A172 (cell line): ENCODE measurements at places on chromosomes 2 and 18.

GRCh38 chr18:54616220-54616848 lies 25.3 kb downstream of the DYNAP start:
- no peak for DNase-seq

DNA sequence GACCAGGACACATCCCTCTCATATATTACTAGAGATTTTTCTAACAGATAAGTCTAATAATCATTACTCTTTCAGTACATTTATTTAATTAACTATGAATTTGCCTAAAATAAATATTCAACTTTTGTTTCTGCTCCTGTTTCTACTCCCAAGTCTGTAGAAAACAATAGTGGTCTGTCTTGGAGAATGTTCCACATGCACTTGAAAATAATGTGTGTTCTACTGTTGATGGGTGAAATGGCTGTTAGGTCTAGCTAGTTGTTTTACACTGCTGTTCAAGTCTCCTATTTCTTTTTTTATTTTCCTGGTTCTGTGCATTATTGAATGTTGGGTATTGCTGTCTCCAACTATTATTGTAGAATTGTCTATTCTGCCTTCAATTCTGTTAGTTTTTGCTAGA lies 47.2 kb downstream of the SPOPL start:
- DNase-seq, result no peak

GRCh38 chr18:43606795-43607194 lies 329.5 kb upstream of the SYT4 start:
- DNase-seq, result no peak

DNA sequence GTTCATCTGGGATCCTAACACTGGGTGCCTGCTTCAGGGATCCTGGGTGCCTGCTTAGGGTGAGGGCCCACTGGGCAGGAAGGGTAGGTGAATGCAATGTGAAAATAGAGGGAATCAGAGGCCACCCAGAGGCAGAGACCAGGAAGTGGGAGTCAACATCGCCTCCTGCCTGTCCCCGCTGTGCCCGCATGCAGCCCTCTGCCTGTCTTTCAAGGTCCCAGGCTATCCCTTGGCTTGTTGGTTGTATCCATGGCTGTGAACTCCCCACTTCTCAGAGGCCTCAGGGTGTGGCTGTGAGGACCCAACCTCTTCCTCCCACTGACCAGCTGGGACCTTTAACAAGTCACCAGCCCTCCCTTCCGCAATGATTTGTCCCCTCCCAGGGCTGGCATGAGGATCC lies 26.5 kb downstream of the PSD4 start:
- no peak for DNase-seq

GRCh38 chr2:144567745-144568144 lies 47.8 kb upstream of the ZEB2 start:
- DNase-seq, result no peak

DNA sequence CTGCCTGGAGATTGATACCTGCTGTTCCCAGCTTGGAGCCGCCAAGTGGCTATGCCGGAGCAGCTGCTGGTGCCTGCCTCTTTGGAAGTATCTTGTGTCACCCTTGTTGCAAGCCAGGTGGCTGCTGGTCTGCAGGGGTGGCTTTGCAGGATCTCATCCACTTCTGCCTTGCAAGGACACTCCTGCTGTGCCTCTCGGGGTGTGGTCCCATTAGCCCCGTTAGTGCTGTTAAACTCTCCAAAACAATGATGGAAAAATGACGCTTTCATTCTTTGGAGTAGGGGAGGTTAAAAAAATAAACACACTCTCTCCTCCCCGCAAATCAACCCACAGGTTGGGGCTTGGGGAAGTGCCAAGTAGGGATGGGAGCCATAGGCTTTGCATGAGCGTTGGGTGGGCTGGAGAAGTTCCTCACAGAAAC lies 352.8 kb downstream of the RNF144A start:
- no peak for DNase-seq

GRCh38 chr2:216445501-216445900 lies 33.2 kb downstream of the SMARCAL1 start:
- DNase-seq, result no peak

GRCh38 chr2:160251569-160251968 lies 51.5 kb upstream of the ITGB6 start:
- DNase-seq, result no peak

- no peak for DNase-seq
Measured at GRCh38 chr2:84052043-84052442, 407.0 kb downstream of the SUCLG1 start.

GRCh38 chr18:8469544-8470130 lies 139.6 kb upstream of the RAB12 start:
- peak; percentile 11 for DNase-seq

DNA sequence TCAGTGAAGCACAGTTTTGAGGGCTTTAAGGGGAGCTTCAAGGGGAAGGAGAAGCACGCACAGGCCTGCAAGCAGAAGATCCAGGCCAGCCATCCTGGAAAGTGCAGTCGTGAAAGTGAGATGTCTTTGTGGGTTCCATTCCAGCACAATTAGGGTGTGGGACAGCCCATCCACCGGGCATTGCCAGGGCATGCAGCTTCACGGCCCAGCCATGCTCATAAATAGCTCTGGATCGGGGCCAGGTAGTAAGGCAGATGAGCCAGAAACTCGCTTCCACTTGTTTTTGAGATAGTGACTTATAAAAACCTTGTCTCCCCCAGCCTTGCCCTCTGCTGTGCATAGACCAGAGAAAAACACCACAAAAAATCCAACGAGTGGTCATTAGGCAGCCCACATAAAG lies 21.0 kb downstream of the KDSR start:
- DNase-seq, result no peak

GRCh38 chr2:182980115-182980514 lies 58.1 kb downstream of the NCKAP1 start:
- peak; percentile 11 for DNase-seq

DNA sequence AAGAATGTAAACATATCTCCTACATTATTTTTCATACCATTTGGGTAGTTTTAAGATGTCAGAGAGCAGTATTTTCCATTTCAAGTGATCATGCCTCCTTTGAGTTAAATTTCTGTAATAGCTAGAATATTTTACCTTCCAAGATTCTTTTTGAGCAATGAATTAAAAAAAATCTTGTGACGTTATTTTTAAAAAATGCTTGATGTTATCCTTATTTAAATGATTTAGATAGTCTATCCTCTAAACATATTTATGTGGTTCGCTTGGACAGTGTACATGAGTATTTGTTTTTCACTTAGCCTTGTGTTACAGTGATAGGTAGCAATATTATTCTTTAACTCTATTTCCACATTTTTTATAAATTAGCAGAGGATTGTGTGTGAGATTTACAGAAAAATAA lies 639.2 kb upstream of the CDH2 start:
- no peak for DNase-seq

DNA sequence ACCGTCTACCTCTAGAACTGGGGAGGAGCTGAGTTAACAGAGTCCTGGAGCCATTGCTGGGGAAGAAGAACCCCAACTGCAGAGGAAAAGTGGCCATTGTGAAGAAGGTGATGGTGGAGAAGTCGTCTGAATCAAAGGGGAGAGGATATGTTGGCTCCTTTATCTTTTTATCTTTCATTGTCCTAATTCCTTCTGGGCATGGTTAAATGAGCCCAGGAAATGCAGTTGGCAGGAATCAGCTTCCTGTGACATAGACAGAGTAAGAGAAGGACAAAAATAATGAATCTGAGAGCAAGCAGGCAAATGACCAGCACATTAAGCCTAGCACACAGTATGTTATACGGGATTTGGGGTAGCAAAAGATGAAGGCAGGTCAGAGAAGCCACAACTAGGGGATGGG lies 16.0 kb upstream of the ACTR3 start:
- no peak for DNase-seq

DNA sequence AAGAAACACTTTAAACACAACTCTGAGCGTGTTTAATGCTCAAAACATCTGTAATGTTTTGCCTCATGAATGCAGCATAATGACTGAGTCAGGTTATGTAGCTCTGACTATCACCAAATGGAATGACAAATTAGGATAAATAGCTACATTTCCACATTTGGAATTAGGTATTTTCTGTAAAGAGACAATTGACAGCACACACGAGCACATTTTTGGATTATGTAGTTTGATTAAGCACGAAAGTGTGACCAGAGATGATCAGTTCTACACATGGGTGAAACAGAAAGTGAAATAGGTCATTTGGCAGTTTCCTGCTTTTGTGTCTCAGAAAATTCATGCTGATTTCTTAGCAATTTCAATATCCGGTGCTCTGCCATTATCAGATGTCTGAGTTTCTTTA lies 29.0 kb downstream of the LPIN1 start:
- no peak for DNase-seq

DNA sequence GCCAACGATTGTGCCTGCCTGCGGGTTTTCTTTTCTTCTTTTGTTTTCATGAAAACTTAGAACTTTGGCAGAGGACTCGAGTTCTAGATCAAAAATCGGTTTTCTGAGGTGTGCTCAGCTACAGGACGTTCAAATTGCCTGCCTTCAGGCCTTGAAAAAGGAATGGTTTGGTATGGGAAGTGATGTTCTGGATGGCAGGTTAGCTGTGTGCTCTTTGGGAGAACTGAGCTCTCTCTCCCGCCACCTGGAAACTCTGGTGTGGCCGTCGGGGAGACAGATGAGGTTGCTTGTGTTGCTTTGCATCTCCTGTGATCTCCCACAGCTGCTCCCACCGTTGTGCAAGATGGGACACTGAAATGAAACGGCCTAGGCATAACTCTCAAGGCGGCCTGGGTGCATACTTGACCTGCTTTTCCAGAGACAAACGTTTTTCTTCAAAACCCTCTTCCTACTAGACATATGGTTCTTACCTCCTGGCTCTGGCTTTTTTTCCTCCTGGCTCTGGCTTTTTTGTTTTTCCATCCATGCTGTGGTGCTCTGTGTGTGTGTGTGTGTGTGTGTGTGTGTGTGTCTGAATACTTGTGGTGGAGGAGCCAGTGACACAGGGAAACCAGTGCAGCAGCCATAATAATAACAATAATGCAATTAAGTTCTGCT lies 2.0 kb downstream of the FMNL2 start:
- DNase-seq, result peak; percentile 21

DNA sequence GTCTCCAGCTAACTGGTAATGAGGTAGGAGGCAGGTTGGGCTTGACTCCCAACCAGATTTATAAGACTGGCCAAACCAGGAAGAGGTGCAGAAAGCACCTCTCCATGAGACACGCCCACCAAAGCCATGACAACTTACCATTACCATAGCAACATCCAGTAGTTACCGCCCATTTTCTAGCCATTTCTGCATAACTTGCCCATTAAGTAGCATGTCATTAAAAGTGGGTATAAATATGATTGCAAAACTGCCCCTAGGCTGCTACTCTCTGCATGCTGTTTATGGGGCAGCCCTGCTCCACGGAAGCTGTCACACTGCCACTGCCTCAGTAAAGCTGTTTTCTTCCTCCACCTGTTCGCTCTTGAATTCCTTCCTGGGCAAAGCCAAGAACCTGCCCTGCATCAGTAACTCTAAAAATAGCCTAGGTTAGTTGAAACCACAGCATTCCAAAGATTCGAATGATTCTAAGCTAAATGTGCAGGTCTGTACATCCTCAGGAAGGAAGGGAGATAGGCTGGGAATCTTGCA lies 131.9 kb downstream of the ATL2 start:
- DNase-seq, result peak; percentile 41

DNA sequence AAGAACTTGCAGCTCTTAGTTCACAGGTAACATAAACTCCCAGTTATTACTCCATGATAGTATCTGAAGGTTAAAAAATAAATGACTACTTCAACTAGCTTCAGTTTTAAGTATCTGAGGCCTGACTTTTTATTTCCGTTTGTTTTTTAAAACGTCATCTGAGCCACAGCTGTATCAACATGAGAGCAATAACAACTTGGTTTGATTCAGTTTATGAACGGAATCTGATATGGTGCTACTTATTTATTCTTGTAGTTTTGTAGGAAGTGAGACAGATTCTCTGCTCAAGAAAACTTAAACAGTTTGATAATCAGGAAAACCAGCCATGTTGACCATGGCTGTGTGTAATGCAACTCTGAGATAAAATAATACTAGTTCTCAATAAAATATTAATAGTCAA lies 34.9 kb downstream of the NAB1 start:
- DNase-seq, result no peak

- DNase-seq, result peak; percentile 19
Measured at GRCh38 chr18:55587418-55588110, 428 bp downstream of the TCF4 start.

DNA sequence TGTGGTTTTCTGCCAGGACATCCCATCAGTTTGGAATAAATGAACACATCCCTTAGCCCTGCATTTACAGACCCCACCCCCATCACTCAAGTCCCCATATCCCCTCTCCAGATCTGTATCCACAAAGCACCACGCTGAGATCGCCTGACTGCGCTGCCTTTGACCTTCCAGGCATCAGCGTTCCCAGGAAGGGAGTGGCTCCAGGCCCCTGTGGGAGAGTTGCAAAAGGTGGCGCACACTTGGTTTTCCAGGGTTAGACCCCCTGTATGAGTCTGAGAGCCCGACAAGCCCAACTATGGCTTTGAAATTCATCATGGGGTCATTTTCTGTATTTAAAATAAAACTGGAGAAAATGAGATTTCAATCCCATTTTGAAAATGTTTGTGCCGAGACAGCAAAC lies 137.0 kb upstream of the ZNF236 start:
- no peak for DNase-seq

GRCh38 chr2:234558642-234559041 lies 61.8 kb upstream of the ARL4C start:
- DNase-seq, result no peak

DNA sequence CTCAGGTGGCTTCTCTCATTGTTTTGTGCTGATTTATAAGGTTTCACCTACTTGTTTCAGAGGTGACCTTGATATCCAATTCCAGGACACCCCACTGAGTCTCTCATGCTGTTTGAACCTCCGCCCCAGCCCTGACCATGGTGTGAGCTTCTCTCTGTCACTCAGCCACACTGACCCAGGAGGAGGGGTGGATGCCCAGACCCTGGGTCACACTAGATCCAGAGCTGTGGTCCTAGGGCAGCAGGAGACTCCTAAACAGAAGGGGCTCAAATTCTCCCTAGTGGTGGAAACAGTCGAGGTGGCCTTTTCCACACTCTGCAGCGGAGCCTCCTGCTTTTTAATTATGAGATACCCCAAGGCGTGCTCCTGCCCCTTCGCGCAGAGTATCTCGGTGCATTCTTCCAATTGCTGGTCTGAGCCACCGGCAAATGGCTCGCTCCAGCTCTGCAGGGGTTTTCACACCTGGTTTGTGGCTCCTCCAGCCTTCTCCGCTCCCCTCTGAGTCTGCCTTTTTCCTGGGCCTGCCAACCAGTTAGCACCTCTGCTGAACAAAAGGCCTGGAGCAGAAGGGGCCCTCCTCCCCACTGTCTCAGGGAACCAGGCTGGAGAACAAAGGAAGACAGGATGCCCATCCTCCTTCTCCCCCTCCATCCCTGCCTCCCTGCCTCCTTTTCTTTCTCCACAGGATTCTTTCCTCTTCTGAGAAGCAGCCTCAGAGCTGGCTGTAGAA lies 147.3 kb upstream of the SPRED2 start:
- no peak for DNase-seq

GRCh38 chr2:186477790-186478189 lies 8.3 kb upstream of the ZC3H15 start:
- DNase-seq, result no peak
